ENCODE measurements at places on chromosomes 2 and 18. TPM values are rescaled to one million over a fixed set of nuclear protein-coding genes. Genes with fewer than 3 reads are reported as not detected.

DNA sequence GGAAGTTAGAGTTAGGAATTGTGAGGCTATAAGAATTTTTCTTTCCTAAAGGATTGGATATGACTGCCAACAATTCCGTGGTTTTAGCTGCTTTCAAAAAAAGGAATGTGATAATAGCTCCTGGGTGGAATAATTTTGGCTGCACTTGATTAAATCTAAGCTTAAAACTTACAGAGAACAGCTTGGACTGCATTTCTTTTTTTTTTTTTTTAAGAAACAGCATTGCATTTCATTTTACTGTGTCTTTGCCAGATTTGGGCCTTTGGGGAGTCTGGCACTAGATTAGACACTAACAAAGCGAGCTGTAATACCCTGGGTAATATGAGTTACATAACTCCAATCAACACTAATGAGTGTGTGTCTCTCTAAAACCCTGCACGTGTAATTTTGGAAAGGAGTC, 37.8 kb upstream of the ZNF397 start:
- DNase-seq = no peak

Gene DLGAP1
- total RNA-seq = 1.5 TPM

DNA sequence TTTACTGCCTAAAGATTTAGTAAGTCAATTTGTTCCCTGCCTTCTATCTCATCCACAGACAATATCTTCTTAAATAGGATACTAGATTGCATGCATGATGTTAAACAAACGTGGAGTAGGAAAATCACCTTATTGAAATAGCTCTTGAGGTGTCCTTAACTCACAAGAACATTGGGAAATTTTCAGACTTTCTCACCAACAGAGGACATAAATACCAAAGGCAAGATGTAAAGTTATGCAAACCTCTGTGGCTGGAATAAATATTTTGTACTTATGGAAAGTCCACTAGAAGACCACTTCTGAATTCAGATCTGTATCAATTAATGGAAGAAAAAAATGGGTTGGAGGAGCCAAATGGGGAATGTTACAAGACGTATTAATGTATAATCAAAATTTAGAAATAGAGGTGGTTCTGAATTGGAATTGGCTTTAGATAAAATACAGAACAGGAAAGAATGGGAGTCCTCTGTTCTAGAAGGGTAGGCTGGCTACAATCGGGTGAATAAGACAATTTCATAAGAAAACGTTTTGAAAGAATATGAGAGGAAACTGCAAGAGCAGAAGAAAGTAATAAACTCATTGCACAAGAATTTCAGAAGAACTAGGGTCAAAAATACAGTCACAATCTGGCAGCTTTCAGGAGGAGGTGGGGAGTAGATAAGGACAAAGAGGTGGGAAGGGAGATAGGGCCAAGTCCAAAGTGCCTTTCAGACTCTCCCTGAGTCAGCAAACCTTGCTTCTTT, 69.3 kb upstream of the FN1 start:
- DNase-seq = no peak

DNA sequence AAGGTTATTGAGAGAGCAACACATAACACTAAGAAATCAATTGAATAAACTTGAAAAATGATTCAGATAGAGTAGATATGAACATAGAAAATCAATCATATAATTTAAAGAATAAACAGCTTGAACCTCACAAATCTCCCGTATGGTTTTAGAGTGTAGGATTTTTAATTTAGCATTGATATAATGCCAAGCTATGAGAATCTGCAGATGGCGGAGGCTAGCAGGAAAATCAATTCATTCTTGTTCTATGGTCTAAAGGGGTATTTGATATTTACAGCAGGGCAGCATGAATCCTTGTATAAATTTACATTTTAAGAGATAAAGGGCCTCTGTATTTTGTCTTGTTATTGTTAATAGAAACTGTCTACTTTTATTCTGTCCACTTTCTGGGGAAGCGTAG, 797.0 kb downstream of the GALR1 start:
- DNase-seq = no peak

All from tibial nerve (tissue), 4 donors.